ENCODE measurements at places on chromosomes 4 and X. TPM values are rescaled to one million over a fixed set of nuclear protein-coding genes. Genes with fewer than 3 reads are reported as not detected.

Gene NAP1L2
- total RNA-seq = 3.8 TPM

Gene CABS1
- total RNA-seq = 17.3 TPM

Gene GLRA3
- 1.3 TPM for total RNA-seq

Gene PDHA2
- total RNA-seq = 39.0 TPM

Gene DMRTC1
- total RNA-seq = 1.9 TPM

Gene SPACA5
- 18.9 TPM for total RNA-seq

Gene HPGD
- total RNA-seq = 2.2 TPM

Gene MAGEA3
- 16.3 TPM for total RNA-seq

Gene PAGE1
- 28.5 TPM for total RNA-seq

Gene RAB28
- 30.2 TPM for total RNA-seq

DNA sequence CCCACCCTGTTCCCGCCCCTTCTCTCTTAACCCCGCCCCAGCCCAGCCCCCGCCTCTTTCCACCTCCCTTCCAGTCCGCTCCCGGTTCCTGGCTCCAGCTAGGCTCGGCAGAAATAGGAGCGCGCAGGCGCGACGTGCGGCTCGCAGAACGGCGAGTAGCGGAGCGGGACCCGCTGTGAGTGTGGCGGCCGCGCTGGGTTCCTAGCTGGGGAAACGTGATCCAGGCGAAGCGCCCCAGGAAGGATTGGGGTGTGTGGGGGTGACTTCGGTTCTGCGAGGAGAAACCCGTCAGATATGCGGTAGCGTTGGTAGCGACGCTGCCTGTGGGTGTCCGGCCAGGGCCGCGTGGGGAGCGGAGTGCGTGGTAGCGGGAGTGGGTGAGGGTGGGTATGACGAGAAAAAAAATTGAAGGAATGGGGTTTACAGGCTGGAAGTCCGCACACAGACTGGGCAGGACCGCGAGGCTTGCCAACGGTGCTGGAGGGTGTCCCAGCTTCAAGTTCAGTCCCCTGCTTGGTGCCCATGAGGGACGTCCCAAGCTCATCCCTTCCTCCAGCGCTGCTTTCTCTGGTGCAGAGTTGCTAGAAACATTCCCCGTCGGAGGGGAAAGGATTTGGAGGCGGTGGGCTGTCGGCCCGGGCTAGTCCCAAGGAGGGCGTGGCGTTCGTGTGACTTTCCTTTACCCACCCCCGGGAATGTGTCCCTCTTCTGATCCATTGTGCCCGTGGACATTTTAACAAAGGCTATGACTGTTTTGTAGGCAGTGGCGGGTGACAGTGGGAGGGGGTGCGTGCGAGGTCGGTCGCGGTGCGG, at the start of gene PRRG1:
Gene PRRG1 (plus strand): TSS at position 144 of the 813 bp plus-strand sequence. CDS start 56,886 bp downstream, outside the sequence.
- DNase-seq = peak; percentile 82

- DNase-seq = no peak
These were observed 9.1 kb downstream of the HTRA3 start for GRCh38 chr4:8278421-8279287.

DNA sequence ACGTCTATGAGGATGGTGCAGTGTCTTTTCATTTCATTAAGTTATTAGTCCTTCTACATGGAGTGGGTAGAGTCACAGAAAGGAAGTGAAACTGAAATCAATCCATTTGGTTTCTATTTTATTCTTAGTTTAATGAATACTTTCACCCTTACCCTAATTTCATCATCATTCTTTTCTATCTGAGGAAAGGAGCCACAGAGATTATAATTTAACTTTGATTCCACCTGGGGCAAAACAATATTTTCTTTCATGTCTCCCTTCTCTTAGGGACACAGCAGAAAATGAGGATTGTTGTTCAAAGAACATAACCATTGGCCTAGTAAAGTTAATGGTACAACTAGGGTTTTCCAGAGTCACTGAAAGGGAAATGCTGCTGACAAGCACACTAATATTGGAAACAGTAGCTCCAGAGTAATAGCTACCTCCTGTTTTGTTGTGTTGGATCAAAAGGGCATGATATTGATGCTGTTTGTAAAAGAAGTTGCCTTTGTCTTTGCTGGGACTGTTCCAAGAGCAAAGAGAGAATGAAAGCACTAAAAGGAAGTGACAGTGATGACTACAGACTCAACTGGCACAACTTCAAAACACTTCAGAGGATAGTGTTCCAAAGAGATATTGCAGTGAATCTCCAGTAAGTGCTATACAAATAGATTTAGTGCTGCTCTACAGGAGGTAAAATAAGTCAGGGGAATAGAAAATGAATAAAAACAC, 247.1 kb upstream of the PITX2 start:
- DNase-seq = no peak

DNA sequence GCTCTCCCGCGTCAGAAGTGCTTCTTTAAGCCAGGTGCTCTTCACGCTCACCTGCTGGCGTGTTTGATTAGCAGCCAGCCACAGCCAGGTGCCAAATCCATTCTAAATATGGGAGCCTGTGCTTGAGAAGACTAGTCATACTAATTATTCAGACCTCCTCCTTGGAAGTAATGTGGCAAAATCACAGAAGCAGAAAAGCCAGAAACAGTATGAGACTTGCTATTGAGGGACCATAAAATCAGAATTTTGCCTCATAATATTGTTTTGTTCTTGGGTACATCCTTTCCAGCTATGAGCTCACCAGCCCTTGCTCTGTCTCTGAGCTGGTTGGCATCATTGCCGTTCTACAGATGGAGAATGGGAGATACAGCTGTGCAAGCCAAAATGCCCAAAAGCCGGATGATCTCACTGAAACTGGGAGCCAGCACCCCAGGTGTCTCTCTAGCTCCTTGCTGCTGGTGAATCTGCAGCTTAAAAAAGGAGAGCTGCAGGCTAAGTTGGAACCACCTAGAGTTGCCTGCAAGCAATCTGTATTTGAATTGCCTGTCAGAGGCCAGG, 205.4 kb downstream of the SHROOM3 start:
- no peak for DNase-seq

GRCh38 chrX:154401918-154402621, 3.9 kb downstream of the RPL10 start:
- no peak for DNase-seq

GRCh38 chrX:111518667-111519066, 7.2 kb downstream of the SERTM2 start:
- DNase-seq = no peak

GRCh38 chrX:10486373-10486772, 134.0 kb downstream of the MID1 start:
- no peak for DNase-seq

GRCh38 chrX:150616179-150616862, 47.9 kb downstream of the MTM1 start:
- DNase-seq = no peak

DNA sequence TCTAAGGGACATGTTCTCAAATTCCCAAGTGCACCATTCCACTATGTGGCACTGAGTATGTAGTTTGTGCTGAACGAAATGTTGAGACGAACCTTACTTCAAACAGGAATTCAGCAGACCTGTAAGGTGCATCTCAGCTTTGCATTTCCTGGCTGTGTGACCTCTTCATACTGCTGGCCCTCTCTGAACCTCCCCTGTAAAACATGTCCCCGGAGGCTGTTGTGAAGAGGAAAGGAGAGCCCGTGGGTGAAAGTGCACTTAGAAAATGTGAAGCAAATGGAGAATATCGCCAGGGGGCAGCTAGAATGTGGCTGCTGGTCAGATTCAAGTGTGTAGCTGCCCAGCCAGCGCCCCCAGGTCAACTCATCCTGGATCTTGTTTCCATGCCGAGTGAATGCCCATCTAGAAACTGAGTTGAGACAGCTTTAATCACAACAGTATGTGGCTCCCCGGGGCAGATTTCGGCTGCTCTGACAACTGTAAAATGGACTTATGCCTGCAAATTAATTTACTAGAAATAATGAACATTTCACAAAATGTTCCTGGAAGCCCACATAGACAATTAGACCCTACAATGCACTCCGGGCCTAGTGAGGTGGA, 263.3 kb downstream of the EVC2 start:
- DNase-seq = no peak

- no peak for DNase-seq
These were observed 58.0 kb downstream of the SPCS3 start for GRCh38 chr4:176377780-176378179.

DNA sequence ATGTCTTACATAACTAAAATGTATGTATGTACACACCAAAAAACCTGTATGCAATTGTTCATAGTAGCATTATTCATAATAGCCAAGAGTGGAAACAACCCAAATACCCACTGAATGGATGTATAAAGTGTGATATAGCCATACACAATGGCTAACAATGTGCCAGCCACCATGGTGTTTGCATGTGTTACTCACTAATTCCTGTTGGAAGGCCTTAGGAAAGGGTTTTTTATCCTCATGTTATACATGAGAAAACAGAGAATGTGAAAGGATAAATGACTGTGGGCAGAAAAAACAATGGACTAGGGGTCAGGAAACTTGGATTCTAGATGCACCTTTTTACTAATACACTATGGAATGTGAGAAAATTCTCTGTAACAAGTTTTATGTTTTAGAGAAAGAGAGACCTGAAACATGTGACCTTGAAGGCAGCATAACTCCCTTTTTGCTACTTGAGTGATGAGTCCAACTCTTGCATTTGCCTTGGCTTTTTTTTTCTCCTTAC, 55.7 kb downstream of the TIGD2 start:
- DNase-seq = no peak

- DNase-seq = no peak
These were observed 71.7 kb downstream of the SLC2A9 start for GRCh38 chr4:9949573-9949972.

GRCh38 chr4:6128221-6128850, 72.0 kb downstream of the JAKMIP1 start:
- no peak for DNase-seq

GRCh38 chr4:8771666-8772065, 100.0 kb downstream of the HMX1 start:
- no peak for DNase-seq

GRCh38 chr4:176217510-176217909, 22.1 kb upstream of the SPATA4 start:
- DNase-seq = no peak

- DNase-seq = no peak
These were observed 88.3 kb downstream of the POLA1 start for GRCh38 chrX:24782011-24782410.

GRCh38 chr4:142452161-142452855, 393.8 kb downstream of the INPP4B start:
- DNase-seq = no peak

- no peak for DNase-seq
These were observed 95.3 kb upstream of the GUCY1A1 start for GRCh38 chr4:155571184-155571944.

DNA sequence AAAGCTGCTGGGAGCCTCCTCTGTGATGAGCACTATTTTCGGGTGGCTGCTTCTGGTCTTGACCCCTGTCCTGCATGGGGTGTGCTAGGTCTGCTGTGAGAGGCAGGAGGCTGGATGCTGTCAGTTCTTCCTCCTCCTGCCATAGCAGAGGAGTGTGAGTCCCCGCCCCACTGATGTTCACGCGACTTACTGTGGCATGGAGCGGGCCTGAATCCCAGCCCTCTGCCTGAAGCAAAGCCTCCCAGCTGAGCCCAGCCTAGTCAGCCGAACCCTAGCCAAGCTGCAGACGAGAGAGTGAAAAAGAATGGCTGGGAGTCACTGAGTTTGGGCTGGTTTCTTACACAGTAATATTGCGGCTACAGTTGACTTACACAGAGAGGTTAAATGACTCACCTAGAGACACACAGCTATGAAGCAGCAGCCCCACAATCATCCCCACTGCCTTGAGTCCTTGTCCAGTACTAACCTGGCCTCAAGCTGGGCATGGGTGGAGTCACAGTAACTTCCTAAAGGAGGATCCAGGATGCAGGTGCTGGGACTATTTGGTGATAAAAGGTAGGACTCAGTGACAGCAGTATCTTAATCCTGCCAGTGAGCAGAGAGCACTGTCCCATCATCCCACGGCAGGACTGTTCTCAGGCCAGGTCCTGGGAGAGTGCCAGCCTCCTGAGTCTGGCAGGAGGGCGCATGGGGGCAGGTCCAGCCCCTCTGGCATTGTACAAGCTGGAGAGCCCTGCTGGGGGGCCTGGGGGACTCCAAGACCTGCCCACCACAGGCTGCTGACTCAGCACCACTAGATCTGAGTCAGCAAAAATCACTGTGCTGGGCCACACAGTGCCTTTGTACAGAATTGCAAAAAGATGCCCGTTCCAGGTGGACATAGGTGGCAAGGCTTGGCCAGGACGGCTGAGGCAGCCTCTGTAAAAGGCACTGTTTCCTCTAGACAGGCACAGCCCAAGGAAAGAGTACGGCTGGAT, 60.4 kb upstream of the CRMP1 start:
- no peak for DNase-seq

DNA sequence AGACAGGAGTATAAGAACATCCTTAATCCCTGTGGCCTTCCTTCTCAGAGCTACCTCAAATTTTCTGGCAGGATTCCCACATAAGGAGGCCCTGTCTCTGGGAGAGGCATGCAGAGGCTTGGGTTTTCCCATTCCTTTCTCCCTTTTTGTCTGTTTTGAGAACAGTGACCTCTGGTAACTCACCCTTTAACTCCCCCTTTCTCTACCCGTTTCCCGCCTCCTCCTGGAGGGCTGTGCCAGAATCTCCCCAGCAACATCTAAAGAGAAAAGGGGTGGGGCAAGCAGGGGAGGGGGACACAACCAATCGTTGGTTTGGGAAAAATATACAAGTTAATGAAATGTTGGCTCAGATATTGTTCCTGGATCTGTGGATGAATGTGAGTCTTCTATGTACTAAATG, 303.7 kb upstream of the IRS4 start:
- no peak for DNase-seq

GRCh38 chrX:131789664-131790063, 233.4 kb upstream of the STK26 start:
- DNase-seq = no peak

DNA sequence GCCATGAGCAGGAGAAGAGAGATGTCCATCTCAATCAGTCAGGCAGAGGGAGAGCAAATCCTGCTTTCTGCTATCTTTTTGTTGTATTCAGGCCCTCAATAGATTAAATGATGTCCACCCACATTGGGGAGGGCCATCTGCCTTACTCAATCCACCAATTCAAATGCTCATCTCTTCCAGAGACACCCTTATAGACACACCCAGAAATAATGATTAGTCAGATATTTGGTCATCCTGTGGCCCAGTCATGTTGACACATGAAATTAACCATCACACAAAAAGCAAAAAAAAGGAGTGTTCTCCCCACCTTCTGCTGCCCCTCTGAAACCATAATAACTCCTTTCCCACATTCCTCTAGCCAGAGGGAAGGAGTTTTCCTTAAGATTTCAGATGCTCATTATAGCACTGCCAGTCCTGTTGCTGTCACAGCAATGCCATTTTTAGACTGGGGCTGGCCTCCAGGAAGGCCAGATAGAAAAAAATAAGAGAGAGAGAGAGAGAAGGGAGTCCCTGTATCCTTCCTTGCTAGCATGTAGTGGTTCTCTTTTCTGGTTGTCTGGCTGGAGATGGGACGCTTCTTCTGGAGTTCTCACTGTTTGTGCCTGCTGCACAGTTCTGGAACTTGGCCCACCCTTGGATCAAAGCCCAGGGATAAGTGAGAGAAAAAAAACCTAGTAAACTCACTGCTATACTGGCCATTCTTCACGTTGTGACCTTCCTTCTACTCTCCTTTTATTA, 177.7 kb downstream of the RBM46 start:
- peak; percentile 91 for DNase-seq
